NCI-H1930 (cell line): ENCODE measurements at places on chromosomes 12 and 14.

DNA sequence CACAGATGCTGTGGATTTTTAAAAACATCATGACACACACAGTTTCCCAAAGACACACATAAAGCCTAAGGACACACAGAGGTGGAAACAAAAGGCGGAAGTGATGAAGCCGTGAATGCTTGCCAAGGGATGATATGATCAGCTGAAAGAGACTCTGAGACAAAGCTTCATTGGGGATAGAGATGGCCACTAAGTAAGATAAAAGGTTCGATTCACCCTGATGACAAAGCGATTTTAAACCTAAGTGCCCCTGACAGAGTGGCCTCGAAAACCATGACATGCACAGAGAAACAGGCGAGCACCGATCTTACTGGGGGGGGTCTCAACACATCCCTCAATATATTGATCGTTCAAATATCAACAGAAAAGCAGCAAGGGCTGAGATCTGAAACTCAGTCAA is 20.3 kb upstream of the EIF5 start:
- no peak for DNase-seq

GRCh38 chr12:83057436-83057835 is 370.7 kb downstream of the TMTC2 start:
- DNase-seq: no peak

DNA sequence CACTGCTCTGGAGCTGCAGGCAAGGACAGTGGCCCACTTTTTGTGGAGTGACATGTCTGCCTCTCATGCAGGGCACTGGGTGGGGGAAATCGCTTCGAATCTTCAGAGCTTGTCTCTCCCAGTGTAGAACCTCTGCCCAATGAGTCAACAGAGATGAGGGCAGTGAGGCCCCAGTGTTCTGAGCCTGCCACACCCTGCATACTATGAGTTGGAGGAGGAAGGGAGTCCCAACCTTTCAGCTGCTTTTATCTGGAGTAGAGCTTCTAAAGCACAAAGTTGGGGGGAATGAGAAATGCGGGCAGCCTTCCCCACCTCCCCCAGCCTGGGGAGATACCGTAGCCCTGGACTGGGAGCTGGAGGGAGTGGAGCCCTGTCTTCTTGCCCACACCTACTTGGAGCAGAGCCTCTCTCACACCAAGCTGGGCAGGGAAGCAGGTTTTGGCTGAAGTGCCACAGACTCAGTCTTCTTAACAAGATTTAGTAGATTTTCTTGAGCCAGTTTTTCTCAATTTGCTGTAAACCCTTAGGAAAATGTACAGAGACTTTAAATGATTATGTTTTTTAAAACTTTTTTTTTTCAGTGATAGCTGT is 159.1 kb downstream of the ADGRD1 start:
- DNase-seq: no peak

- DNase-seq: no peak
Observed at GRCh38 chr14:94441130-94441529, 11.5 kb downstream of the SERPINA11 start.

- DNase-seq: no peak
Observed at GRCh38 chr14:84819528-84819927, 710.4 kb upstream of the FLRT2 start.

GRCh38 chr12:109264943-109265650 is 44.0 kb downstream of the FOXN4 start:
- DNase-seq: no peak

- DNase-seq: no peak
Observed at GRCh38 chr12:118064608-118065007, 3.6 kb upstream of the WSB2 start.

DNA sequence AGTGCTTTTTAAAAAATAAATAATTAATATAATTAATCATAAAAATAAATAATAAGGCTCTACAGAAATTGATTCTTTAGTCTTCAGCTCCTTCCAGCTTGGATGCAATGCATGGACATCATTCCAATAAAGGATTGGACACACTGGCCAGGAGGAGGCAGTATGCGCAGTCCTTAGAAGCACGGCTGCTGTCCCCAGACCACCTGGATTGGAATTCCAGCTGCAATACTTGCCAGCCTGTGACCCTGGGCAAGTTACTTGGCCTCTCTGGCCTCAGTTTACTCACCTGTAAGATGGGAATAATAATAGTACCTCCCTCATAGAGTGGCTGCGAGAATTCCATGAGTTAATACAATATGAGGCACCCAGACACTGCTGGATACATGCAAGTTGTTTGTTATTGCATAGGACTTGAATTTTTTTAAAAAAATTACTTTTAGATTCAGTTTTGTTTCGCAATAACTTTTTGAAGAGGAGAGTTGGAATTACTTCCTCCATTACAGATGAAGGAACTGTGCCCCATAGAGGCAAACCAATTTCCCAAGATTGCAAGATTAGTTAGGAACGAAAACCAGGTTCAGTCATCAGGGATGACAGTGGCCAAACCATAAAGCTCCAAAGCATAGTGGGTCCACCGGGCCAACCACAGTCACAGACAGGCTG is 12.2 kb downstream of the RPH3A start:
- DNase-seq: no peak

DNA sequence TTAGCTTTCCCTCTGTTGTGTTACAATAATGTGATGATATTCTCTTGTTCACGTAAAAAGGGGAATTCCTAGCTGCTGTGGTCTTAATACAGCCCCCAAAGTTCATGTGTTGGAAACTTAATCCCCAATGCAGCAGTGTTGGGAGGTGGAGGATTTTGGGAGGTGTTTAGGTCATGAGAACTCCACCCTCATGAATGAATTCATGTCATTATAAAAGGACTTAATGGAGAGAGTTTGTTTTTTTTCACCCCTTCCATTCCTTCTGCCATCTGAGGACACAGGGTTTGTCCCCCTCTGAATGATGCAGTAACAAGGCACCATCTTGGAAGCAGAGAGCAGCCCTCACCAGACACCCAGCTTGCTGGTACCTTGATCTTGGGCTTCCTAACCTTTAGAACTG is 253.4 kb upstream of the DDHD1 start:
- no peak for DNase-seq

GRCh38 chr12:17841496-17841895 is 248.5 kb downstream of the RERGL start:
- DNase-seq: no peak

DNA sequence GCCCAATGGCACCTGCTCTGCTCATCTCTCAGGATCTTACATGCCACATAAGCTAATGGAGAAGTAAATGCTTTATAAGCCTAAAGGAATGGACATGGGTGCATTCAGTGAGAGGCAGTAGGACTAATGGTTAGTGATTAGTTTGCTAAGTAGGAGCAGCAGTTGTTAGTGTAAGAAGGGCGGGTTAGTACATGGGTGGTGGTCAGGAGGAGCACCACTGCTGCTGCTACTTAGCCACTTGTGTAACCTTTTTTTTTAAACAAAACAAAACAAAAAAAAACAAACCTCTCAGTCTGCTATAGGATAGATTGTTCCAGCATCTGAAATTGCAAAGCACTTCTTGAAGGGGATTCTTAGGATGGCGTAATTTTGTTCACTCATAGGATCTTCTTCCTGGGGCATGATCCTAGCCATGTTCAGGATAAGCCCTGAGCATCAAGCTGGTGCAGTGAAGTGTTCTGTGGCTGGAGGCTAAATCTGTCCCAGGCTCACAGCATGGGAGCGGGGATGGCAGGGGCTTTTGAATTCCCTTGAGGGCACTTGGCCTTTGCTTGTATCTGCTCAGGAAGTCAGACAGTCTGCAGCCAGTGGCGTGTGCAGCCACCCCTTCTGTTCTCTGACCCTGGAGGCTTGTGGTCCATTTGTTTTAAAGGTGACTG is 63.6 kb downstream of the CHST11 start:
- no peak for DNase-seq

- DNase-seq: no peak
Observed at GRCh38 chr12:130878193-130879185, 6.6 kb downstream of the RAN start.

GRCh38 chr14:65915125-65915524 is 502.6 kb downstream of the FUT8 start:
- DNase-seq: no peak

DNA sequence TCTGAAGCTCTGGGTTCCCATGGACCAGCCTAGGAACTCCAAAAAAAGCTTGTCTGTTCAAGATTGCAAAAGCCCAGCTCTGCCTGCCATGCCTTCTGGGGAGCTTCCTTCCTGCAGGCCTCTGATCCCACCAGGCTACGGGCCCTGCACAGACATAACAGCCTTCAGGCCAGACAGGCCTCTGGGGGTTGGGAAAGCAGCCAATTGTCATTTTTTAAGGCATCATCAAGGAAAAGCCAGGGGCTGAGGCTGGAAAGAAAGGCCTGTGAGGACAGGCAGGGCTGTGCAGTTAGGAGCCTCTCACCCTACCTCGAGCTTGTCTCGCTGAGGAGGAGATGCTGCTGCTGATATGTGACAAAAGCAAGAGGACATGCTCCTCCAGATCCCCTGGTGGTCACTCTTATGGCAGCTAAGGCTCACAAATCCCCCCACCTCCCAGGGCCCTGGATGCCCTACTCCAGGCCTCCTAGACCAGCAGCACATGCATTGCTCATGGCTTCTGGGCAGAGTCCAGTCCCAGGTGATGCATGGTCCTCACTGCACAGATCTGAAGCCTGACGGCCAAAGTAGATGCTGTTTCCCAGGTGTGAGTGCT is 2.9 kb downstream of the TMEM229B start:
- DNase-seq: no peak

DNA sequence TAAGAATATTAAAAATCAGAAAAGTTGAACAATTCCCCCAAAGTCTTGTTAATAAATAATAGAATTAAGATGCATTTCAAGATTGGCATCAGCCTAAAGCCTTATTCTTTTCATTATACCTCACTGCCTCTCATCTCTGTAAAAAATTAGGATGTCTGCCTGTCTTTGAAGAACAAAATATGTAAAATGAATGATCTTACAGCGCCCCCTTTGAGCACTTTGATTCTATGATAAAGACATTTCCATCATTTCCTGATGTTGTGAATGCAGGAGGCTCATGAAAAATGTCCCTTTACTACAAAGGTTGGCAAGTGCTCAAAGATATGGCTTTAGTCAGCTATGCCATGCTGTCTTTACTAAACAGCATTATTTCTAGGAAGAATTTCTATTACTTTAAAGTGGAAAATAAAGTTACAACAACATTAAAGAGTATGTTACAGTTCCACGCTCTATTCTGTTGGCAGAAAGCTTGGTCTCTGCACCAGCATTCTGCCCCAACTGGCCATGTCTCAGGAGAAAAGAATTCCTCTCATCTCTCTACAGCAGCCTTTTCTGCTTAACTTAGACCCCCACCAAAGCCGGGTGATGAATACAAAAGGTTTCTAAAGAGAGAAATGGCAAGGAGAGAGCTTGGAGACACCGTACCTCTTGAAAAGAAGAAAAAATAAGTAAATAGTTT is 95.1 kb downstream of the LLPH start:
- no peak for DNase-seq

- DNase-seq: no peak
Observed at GRCh38 chr14:24051176-24051788, 527 bp upstream of the CARMIL3 start.

GRCh38 chr12:101653030-101653429 is 44.4 kb upstream of the CHPT1 start:
- no peak for DNase-seq

- DNase-seq: no peak
Observed at GRCh38 chr12:124921200-124922031, 7.0 kb upstream of the UBC start.
